ENCODE measurements at places on chromosomes 2 and 18.

- DNase-seq = no peak
Observed at GRCh38 chr2:160581035-160581434, 87.4 kb upstream of the RBMS1 start.

GRCh38 chr18:48320639-48320945 is 88.6 kb downstream of the ZBTB7C start:
- DNase-seq = no peak

DNA sequence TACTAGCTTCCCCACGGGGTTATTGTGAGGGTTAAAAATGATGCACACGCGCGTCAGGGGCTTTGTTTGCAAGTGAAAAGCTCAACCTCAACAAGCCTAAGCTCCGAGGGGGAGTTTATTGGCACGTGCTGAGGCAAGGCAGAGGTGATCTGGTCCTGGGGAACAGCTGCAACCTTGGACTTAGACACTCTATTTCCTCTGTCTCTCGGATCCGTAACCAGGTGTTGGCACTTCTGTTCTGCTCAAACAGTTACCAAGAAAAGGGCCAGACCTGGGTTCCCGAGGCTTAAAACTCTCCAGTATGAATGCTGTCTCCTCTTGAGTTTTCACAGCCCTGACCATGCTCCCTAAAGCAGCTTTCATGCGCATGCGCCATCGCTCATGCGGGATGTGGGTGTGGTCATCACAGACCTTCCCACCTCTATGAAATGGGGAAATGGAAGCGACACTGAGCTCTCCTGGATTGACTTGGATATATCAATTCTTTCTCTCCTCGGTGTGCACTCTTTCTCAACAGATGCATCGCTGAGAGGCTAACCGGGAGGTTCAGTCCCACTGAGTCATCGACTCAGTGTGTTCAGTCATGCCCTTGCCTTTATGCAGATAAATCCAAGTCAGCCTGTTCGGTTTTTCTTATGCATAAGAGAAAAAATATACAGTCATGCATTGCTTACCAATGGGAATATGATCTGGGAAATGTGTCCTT is 19.9 kb upstream of the RAB31 start:
- no peak for DNase-seq

GRCh38 chr2:150508497-150509137 is 21.1 kb upstream of the RND3 start:
- no peak for DNase-seq

GRCh38 chr2:237911363-237912017 is 52.1 kb downstream of the RAMP1 start:
- DNase-seq = no peak

GRCh38 chr2:111675419-111676194 is 208.4 kb downstream of the ANAPC1 start:
- peak; percentile 35 for DNase-seq

GRCh38 chr2:207275779-207276178 is 110.0 kb upstream of the KLF7 start:
- DNase-seq = no peak

DNA sequence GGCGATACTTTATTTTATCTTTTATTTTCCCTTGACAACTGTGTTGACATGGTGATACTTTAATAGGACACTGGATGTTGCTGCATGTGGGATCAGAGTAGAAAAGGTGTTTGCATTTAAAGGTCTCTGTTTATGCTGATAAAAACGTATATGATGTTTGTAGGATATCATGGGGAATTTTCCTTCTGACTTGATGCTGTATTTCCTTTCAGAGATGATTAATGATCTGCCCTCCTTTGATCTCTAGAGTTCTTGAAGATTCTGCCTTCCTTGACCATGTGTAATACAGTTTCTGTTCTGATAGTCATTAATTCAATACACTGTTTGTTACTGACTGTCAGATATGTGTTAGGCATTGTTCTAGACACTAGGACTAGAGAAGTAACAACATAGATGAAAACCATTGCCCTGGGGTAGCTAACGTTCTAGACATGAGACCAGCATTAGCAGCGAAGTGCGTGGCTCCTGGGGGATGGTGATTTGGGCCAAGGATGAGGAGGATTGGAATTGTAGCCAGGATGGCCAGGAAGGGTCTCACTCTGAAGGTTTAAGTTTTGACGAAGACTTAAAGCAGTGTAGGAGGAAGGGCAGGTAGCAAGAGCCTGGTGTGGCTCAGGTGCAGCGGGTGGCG is 2.8 kb downstream of the ATG4B start:
- DNase-seq = no peak

- no peak for DNase-seq
Observed at GRCh38 chr2:81550277-81550676, 1245.7 kb upstream of the LRRTM1 start.

DNA sequence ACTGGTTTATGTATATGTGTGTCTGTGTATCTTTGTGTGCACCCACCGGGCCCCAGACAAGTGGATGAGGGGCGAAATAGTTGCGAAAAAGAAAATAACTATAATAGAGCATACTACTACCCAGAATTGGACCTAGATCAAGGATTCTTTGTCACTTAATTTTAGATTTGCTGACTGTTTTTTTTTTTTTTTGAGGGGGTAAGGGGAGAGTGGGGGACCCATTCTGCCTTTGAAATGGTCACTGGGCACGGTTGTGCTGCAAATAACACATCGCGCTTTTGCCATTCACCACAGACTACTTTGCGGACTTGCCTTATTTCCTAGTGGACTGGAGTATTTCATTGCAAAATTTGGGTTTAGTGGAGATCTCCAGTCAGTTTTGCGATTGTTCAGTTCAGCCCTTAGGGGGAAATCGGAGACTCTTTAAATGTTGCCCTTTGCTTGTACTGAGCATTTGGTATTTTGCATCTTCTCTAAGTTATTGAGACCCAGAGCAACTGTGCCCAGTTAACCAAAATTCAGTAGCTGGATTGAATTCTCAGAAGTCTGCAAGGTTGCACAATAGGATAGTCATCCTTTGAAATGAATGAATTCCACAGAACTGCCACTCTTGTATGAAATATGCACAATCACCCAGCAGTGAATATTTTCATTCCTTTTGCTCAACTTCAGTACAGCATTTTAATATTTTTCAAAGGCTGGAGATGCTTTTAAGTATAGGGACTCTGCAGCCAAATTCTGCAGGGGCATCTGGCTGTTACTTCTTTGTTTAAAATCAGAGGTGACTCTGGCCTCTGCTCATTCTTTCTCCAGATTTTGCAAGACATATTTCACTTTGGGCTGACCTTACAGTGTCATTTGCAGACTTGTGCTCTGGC is 2.9 kb downstream of the TRIB2 start:
- DNase-seq = no peak

DNA sequence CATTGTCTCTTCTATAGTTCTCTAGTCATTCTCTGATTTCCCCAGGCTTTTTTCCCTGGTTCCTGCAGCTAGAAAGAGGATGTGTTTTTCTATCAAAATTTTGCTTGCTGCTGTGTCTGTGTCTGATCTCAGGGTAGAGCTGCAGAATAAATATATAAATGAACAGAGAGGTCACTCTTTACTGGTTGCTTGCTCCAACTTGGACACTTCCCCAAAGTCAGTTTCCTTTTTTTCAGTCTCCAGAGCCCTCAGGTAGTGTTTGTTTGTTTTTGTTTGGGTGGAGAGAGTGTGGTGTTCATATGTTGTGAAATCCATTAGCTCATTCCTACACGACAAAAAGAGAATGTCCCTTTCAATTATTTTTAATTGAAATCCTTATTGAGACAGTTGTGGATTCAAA is 85.8 kb downstream of the CERS6 start:
- DNase-seq = no peak

GRCh38 chr2:16060125-16060935 is 120.0 kb downstream of the MYCN start:
- DNase-seq = no peak

GRCh38 chr2:64700133-64700809 is 46.6 kb upstream of the SERTAD2 start:
- no peak for DNase-seq

DNA sequence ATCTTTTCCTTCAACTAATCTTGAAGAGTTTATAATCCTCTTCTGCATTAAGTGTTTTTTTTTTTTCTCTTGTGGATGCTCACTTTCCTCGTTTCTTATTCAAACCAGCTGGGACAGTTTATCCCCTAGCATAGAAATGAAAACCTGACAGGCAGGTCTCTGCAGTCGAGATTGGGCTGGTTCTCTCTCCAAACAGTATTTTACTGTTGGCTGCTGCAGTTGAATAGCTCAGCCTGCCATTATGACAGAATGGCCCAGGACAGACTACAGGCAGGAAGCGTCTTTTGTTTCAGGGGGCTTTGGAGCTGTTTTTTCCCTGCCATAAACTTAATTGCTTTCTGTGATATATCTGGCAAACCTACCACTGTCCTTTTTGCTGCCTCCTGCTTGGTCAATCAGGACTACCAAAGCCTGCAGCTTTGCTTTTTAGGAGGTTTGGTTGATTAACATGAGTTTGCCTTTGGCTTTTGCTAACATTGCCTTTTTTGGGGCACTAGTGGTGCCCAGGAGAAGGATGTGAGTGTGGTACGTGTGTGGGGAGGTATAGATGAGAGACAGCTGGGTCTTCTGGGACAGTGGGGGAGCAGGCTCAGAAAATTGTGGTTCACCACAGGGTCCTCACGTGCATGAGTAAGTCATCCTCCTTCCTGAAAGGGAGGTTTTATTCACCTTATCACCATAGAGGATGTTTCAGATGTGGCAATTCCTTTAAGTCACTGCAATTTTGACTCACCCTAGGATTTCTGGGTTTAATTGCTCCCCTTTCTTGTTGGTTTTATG is 128.7 kb downstream of the LYPD6B start:
- peak; percentile 16 for DNase-seq

DNA sequence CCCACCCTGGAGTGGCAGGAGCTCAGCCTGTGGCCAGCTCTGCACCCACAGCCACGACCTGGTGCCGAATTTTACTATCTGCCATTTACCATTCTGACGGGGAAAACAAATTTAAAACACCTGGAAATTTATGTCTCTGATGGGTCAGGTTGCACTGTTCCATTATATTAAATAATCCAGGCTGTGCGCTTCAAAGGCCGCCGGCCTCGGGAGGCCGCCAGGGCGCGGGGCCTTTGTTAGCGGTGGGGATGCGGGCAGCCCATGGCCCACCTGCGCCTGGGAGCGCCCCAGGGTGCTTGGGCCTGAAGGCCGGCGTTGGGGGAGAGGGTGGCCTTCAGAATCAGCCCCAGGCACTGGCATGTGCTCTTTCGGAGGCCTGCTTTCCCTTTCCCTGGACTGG is 276.9 kb downstream of the SRBD1 start:
- no peak for DNase-seq

DNA sequence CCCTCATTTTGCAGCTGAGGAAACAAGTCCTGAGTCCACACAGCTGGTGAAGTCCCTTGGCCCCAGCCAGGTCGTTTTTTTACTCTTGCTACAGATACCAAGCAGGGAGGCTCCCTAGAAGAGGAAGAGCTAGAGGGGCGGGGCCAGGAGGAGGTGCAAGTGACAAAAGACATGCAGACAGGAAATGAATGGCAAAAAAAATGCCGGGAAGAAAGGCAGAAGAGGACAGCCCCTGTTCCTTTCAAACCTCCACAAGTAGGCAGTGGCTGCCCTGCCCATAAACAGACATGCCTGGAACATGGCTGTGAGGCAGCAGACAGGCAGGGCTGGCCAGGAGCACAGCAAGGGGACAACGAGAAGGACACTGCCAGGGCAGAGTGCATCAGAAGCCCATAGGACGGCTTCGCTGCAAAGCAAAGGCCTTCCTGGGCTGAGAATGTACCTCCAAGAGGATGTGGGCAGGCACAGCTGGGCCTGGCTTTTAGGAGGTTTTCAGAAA is 108.7 kb downstream of the ZBTB7C start:
- peak; percentile 23 for DNase-seq

GRCh38 chr2:86234563-86235131 is 35.4 kb downstream of the MRPL35 start:
- no peak for DNase-seq

GRCh38 chr2:204645018-204645773 is 99.9 kb downstream of the PARD3B start:
- DNase-seq = no peak

DNA sequence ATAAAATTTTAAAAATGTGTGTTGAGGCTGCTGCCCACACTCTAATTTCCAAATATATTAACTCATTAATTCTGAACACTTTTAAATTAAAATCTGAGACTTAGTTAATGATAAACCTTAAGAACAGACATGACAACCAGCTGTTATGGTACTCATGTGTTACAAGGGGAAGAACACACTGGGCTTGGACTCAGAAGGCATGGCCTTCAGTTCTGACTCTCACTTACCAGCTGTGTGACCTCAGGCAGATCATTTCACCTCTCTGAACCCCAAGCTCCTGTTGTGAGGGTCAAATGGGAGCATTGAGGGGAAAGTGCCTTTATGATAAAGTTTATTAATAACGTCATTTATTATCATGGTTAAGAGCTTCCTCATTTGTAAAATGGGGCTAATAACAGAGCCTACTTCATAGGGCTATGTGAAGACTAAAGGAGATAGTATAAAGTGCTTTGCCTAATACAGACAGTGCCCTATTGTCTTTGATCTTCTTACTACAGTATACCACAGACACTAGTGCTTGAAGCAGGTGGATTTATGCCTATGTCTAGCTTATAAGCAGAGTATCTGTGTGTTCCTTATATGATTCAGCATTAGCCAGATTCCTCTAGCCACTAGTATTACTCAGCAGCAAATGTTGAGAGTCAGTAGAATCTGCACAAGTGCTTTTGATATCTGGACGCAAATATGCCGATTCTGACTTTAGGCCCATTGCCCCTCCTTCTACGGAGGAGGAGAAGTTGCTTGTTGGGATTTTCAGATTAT is 99.6 kb downstream of the SGPP2 start:
- DNase-seq = no peak

DNA sequence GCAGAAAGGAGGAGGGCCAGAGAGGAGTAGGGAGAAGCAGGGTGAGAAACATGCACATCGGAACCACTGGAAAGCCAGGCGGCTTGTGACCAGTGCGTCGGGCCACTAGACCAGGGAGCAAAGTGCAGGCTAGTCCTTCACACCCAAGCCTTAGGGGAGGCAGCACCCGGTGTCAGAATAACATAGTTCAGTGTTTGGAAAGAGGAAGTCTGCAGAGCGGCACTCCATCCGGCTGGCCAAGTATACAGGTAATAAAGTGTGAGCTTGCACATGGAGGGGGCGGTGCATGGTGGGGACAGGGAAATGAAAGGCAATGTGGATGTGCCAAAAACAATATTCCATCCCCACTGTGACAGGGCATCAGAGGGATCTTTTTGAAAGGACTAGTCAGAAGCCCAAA is 69.7 kb downstream of the ZNF521 start:
- DNase-seq = peak; percentile 54

GRCh38 chr18:36522509-36522908 is 225.0 kb downstream of the FHOD3 start:
- no peak for DNase-seq
